Upper lobe of left lung (tissue), 6 donors: ENCODE measurements at places on chromosomes 3 and 15.

- no peak for DNase-seq
Measured at GRCh38 chr3:147428754-147429153, 19.6 kb downstream of the ZIC1 start.

GRCh38 chr15:35000511-35000910 is 12.4 kb upstream of the ZNF770 start:
- peak; percentile 34 for DNase-seq

- DNase-seq: no peak
Measured at GRCh38 chr15:22872936-22873701, 34.7 kb downstream of the NIPA2 start.

- peak; percentile 58 for DNase-seq
Measured at GRCh38 chr15:66387163-66388042, 691 bp downstream of the MAP2K1 start.

DNA sequence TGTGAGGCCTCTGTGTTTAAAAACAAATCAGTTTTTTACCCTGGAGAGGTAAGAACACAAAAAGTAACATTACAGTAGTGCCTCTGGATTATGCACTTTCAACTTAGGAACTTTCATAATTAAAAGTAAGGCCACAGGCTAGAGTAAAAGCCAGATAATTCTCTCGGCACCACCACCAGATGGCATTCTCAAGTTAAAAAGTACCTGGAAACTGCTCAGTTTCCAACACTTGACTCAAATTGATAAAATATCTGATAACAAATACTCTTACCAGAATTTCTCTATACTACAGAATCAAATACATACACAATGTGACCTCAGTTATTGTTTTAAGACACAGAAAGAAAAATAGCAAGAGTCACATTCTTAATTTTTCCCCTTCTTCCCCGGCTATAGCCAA is 19.9 kb downstream of the SPICE1 start:
- no peak for DNase-seq

DNA sequence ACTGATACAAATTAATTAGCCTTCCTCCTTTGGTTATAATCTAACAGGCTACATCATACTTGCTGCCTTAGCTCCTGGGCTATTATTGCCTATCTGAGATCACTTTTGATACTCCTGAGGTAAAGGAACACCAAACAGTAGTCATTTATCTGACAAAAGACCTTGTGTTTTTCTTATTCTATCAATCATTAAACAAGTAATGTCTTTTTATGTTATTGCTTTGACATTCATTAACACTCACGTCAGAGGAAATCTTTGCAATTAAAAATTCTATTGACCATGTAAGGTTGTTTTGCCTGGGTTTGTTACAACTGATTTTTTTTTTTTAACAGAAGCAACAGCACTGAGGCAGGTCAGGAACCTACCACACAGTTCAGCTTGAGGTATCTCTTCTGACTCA is 366.3 kb downstream of the MECOM start:
- no peak for DNase-seq

DNA sequence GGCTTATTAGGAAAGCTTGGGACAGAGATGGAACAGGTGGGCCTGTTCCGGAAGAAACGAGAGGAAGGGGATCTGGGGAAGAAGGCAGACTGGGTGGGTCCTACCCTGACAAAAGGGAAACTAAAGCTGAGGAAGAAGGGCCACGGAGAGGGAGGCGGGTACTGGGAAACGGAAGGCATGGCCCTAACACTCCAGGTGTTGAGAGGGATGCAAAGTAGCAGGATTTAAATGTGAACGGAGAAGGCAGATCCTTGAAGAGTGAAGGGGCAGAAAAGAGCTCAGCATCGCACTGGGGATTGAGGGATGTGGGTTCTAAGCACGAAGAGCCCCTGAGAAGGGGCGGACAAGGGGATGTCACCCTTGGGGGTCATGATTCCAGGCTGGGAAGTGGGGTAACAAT is 735 bp downstream of the STIMATE start:
- no peak for DNase-seq

GRCh38 chr3:39879581-39879980 is 70.2 kb downstream of the MYRIP start:
- DNase-seq: no peak

DNA sequence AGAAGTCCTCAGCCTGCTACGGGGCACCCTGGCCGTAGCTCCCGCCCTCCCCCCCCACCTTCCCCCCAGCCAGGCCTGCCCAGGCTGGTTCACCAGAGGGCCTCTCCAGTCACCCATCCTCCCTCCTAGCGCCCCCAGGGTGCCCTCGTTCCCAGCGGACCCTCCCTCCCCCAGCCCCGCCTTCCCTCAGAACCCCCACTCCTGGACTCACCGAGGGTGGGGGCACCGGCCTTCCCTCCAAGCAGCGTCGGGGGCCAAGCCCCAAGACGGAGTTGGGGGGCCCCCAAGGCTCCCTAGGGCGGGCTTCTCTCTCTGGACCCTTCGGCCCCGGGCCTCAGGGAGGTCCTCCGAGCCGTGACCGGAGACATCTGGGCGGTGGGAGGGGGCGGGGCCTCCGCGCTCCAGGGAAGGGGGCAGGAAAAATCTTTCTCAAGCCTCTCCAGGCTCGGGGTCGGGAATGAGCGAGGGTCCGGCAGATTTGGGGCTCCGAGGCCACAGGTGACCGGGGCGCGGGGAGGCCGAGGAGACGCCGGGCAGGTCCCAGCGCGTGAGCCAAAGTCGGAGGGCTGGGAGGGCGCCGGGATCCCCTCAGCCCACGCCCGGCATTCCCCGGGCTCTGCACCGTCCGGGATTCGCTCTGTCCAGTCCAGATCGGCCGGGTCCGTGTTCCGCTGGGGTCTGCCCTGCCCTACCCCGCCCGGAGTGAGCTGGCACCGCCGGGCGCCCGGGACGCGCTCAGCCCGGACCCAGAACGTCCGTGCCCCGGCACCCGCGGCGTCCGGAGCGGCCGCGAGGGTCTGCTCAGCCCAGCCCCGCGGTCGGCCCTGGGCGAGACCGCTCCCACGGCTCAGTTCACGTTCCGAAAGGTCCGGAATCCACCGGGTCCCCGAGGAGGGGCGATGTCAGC is 999 bp downstream of the INSYN1 start:
- DNase-seq: peak; percentile 82

DNA sequence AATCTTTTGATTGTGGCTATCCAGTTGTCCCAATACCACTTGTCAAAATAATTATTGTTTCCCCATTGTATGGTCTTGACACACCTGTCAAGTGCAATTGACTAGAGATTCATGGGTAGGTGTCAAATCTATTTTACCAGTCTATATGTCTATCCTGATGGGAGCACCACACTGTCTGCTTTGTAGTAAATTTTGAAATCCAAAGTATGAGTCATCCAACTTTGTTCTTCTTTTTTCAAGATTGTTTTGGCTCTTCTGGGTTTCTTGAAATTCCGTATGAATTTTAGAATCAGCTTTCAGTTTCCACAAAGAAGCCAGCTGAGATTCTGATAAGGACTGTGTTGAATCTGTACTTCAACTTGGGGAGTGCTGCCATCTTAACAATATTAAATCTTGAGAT is 71.9 kb downstream of the CSNK1G1 start:
- no peak for DNase-seq

- no peak for DNase-seq
Measured at GRCh38 chr3:123044981-123045763, 17.6 kb upstream of the SEMA5B start.

DNA sequence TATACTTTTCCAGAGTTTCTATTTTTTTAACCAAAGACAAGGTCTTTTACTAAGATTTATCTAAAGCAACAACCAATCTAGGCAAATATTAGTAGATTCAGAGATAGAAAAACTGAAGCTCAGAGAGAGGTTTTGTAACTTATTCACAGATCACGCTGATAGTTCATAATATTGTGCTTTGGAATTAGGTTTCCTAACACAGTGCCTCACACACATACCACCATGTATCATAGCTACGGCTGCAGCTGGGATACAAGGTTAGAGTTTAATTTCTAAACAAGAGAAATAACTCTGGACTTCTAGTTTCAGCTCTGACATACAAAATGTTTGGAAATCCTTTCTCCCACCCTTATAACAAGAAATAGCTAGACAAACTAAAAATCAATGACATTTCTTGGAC is 565.7 kb downstream of the PYDC2 start:
- DNase-seq: no peak

GRCh38 chr15:40310993-40311392 is 3.3 kb upstream of the PLCB2 start:
- no peak for DNase-seq

DNA sequence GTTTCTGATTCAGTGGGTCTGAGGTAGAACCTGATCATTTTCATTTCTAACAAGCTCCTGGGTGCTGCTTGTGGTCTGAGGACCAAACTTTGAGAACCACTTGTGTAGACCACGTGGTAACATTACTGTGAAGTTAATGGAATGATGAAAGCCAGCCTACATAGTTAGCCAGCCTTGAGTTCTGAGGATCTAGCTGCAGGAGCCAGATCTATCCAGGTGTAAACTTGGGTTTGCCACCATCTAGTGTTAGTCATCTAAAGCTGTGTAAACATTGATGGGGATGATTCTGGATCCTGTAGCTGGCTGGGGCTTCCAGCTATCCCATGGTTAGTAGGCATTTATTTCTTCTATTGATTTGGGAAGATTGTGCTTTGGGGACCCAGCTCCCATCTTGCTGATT is 170.0 kb downstream of the TMEM108 start:
- no peak for DNase-seq

DNA sequence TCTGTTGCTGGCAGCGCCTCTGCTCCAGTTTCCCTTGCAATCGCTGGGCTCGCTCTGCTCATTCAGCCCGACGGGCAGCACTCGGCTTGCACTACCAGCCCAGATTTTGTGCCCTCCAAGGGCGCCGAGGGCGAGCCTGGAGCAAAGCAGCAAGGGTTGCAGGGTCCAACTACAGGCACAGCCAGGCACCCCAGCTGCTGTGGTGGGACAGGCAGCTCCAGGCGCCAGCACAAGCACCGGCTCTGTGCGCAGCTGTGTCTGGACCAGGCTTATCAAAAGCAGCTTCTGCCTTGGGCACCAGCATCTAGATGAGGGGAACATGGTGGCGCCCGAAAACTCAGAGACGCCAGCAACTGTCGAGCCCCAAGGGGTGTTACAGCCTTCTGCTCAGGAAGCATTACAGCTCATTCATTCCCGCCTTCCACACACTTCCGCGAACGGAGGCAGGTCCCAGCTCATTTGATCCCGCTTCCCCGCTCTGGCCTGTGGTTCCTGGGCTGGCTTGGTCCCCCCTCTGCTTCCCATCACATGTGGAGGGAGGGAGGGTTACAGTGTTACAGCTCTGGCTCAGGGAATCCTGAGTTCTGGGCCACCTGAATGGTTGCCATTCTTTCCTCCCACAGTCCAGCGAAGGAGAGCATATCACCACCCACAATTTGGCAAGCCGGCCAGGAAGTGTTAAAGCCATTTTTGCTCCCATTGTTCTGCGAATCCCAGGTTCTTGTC is 409.9 kb upstream of the ALCAM start:
- DNase-seq: no peak
